Ecto neural progenitor cell (in vitro differentiated cells): ENCODE measurements at places on chromosomes 5 and 9.

- DNase-seq, result no peak
Observed at GRCh38 chr9:7178729-7179128, 421.0 kb downstream of the KDM4C start.

GRCh38 chr9:117018966-117019617 lies 332.0 kb downstream of the TRIM32 start:
- DNase-seq, result no peak

- no peak for DNase-seq
Observed at GRCh38 chr5:149045089-149045460, 17.8 kb downstream of the SH3TC2 start.

DNA sequence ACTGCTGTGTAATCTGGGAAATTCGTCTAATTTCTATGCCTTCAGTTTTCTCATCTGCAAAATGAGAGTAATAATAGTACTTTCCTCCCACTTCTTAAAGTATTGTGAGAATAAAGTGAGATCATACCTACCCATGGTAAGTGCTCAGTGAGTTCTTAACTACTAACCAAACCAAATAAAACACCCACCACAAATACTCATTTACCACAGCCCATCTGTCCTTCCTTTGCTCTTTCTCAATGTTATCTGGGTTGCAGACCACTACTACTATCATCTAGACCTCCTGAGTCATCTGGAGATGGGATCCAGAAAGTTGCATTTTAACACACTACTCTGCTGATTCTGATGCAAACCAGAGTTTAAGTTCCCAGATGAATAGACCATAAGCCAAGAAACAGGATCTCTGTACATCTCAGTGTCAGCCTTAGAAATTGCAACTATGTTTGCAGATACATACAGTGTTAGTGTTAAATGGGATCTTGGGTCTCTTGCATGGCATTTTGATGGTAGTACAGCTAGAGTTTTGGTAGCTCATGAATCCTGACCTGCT lies 105.4 kb upstream of the ATP10B start:
- no peak for DNase-seq

DNA sequence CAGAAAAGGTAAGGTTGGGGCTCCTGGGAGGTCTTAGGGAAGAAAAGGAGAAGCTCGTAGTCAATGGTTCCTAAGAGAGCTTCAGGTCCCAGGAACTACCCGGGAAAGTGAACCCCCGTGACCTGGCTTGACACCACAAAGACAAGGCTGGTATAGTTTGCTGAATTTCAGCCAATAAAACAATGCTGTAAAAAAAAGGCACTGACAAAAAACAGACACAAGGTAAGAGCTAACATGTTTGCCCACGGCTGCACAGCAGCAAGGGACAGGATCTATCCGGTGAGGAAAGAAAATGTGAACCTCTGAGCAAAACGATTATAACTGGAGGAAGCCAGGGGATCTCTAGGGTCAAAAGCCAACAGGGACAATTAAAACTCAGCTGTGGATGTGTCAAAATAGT lies 17.1 kb downstream of the SLIT3 start:
- no peak for DNase-seq

GRCh38 chr5:76365561-76365960 lies 37.5 kb upstream of the IQGAP2 start:
- no peak for DNase-seq
